Body of pancreas (tissue), 4 donors: ENCODE measurements at places on chromosomes 3 and 15. TPM values are rescaled to one million over a fixed set of nuclear protein-coding genes. Genes with fewer than 3 reads are reported as not detected.

DNA sequence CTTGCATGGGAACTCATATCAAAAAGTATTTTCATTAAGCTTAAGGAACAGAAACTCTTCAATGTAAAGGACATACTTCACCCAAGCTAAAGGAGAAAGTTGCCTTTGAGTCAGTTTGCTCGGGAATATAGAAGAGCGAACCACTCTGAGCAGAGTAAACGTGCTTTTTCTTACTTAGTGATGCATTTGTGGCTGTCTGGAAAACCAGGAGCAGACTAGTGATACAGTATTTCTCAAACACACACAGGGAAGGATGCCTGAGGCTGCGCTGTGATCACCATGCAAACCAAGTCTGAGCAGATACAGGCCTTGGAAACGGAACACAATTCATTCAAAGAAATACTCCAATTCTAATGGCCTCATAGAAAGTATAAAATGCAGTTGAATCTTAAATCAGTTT is 121.0 kb upstream of the CDIN1 start:
- DNase-seq, result no peak

GRCh38 chr3:66860771-66861170 is 137.3 kb upstream of the KBTBD8 start:
- no peak for DNase-seq

DNA sequence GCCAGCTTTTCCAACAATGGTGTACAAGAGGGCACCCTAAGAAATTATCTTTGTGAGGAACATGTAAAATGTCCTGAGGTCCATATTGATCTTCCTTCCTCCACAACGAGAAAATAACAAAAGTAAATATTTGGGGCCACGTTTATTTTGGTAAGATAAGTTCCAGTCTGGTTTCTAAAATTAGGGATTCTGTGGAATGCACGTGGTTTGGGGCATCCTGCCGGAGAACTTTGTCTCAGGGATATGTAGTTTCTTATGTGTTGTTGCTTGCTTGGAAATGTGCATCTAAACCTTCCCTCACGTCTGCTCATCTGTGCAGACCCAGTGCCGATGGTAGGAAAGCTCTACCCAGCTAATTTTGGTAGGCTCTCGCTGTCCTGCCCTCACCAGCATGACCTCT is 62.8 kb downstream of the CTDSPL start:
- no peak for DNase-seq

GRCh38 chr3:139671863-139672646 is 5.7 kb downstream of the NMNAT3 start:
- no peak for DNase-seq

TGM5 gene
- not detected for total RNA-seq

- DNase-seq, result no peak
These were observed 448.7 kb downstream of the TAFA4 start for GRCh38 chr3:68483601-68484000.

- no peak for DNase-seq
These were observed 14.7 kb downstream of the PPARG start for GRCh38 chr3:12303534-12303933.

ADPGK gene
- 85.0 TPM for total RNA-seq

GRCh38 chr3:1235526-1236120 is 142.8 kb downstream of the CNTN6 start:
- DNase-seq, result no peak

GRCh38 chr3:186955898-186956696 is 25.8 kb downstream of the ST6GAL1 start:
- no peak for DNase-seq

GRCh38 chr15:101233651-101234280 is 18.1 kb downstream of the CHSY1 start:
- no peak for DNase-seq

CLDN16 gene
- not detected for total RNA-seq

FEZF2 gene
- total RNA-seq, result not detected

DNA sequence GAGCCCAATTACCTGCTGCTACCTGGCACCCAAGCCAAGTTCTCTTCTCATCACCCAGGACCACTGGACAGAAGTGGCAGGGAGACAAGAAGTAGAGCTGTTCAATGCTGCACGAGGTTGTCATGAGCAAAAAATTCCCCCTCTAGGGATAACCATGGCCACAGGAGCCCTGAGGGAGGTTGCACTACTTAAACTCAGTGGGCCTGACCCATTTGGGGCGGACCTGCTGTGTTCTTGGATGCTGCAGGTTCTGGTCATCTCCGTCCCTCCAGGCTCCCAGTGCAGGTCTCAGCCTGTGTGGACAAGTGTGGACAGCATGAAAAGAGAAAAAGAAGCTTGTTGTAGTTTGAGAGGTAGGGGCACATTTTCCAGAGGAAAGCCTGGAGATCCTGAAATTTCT is 26.1 kb upstream of the MANF start:
- no peak for DNase-seq

- DNase-seq, result no peak
These were observed 154.6 kb downstream of the PTPRG start for GRCh38 chr3:61715886-61716527.

DNA sequence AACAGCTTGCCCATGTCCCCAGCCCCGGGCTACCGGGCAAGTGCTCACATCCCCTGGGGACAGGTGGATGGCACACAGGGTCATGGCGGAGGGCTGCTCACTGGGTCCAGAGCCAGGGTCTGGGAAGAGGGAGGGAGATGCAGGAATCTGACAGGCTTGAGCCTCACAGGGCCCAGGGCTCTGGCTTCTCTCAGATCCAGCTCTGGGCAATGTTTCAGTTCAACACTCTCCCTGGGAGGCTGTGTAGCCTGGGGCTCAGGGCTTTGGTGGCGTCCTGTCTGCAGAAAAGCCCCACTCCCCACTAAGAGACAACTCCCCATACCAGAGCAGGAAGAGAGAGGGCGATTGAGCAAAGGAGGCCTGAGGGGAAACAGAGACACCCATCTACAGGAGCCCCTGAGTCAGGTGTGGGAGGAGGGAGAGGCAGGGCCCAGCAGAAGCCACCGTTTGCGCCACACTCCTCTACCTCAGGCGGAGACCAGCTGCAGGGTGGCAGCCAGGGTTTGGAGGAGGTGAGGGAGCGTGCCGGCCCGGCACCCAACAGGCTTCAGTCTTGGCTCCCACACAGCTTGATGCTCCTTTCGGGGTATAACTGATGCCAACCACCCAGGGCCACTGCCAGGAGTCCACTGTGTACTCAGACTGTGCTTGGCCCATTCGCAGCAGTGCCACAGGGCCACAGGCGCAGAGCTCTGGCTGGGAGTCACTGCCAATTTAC is 16.8 kb upstream of the SRP14 start:
- DNase-seq, result peak; percentile 86

DNA sequence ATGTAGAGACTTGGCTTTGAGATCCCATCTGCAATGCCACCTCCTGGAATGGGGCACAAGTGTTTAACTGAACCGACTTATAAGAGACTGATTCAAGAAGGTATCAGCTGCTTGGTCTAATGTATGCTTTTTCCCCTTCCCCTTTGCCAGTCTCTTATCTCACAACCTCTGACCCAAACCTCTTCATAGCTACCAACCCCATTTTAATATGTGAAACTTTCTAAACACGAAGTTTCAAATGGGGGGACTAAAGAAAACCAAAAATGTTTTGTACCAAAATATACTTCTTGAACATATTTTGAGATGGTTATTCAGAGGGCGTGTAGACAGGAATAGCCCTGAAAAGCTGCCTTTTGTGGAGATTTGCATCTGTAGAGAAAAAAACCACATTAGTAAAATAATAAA is 73.1 kb downstream of the OXSM start:
- DNase-seq, result no peak

LRRC31 gene
- total RNA-seq, result not detected

DNA sequence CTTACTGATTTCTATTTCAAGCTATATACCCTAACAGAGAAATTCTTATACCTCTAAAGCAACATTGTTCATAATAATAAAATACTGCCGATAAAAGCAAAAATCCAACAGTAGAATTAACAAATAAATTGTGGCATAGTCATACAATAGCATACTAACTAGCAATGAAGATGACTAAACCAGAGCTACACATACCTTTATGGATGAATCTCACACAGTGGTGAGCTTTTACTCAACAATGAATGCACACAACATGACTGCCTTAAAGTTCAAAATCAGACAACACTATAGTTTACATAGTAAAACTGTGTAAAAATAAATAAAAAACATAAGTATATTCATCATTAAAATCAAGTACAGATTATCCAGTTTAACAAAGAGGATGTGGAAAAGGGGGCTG is 99.1 kb downstream of the NR1I2 start:
- no peak for DNase-seq

GRCh38 chr15:80626643-80627120 is 68.4 kb upstream of the ABHD17C start:
- DNase-seq, result no peak
